Activated CD8-positive, alpha-beta memory T cell treated with anti-CD3 and anti-CD28 coated beads for 1 hour (primary cell): ENCODE measurements at places on chromosomes 11 and 22.

- DNase-seq = no peak
Measured at GRCh38 chr11:10109806-10110205, 184.2 kb downstream of the SBF2 start.

GRCh38 chr22:36048911-36049677 is 20.5 kb upstream of the RBFOX2 start:
- DNase-seq = no peak

DNA sequence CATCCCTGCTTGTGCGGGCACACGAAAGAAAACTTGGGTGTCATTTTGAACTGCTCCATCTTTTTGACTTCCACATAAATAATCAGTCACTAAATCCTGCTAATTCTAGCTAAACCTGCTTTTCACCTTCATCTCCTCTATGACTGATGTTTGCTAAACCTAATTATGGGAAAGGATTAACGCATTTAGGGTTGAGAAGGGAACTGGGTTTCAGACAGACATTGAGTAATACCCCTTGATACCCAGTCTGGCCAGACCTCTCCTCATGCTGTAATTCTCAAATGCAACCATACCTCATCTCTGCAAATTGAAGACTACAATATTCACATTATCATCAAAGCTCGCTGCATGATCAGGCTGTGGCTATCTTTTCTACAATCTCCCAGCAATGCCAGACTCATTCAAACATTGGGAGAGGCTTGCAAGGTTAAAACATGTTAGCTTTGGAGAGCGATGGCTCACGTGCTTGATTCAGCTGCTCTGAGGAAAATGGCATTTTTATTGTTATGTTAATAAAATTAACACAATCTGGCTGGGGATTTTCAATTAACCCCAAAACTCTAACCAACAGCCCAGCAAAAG is 2.4 kb downstream of the HPS4 start:
- no peak for DNase-seq

GRCh38 chr22:43407591-43407990 is 4.2 kb upstream of the MPPED1 start:
- no peak for DNase-seq

DNA sequence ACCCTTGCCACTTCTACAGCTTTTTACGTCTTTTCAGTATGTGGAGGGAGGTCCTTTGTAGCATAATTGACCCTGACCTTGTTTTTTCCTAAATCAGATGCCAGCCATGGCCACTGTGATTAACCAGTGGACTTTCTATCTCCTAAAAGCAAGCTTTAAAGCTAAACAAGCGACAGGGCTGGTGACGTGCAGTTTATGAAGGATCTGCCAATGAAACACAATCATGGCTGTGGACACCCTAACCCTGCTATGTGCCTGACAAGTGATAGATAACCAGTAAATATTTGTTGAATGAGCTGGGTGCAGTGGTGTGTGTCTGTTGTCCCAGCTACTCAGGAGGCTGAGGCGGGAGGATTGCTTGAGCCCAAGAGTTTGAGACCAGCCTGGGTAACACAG is 64.2 kb downstream of the LIF start:
- no peak for DNase-seq

GRCh38 chr11:125084761-125085231 is 21.7 kb downstream of the SLC37A2 start:
- DNase-seq = no peak

DNA sequence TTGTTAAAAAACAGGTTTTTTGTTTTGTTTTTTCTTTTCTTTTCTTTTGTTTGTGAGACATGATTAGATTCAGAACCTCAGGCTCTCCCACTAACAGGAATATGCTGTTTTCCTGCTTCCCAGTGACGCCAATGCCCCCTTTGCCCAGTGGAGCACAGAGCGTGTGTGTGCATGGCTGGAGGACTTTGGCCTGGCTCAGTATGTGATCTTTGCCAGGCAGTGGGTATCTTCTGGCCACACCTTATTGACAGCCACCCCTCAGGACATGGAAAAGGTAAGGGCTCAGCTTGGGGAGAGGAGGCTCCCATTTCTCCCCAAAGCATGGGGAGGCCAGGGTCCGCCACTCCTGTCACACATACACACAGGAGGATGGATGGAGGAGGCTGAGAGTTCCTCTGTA is 25.0 kb downstream of the CYB5R2 start:
- no peak for DNase-seq

DNA sequence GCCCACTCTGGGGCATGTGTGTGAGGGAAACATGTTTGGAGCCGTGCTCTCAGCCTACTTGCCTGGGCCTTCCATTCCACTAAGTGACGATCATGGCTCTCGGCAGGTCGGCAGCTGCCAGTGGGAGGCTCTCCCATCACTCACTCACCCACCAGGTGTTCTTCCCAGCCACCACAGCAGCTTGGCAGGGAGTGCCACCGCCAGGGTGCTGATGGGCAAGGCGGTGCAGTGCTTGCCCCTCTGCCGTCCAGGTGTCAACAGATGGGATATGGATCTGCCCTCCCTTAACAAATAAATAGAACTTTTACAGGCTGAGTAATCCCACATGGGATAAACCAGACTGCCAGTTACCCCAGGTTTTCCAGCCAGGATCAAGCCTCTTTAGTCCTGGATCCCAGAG is 205.5 kb upstream of the TMEM45B start:
- DNase-seq = no peak

- no peak for DNase-seq
Measured at GRCh38 chr11:109911488-109911887, 181.7 kb upstream of the ZC3H12C start.

- no peak for DNase-seq
Measured at GRCh38 chr22:45007391-45008185, 2.2 kb downstream of the PHF21B start.

DNA sequence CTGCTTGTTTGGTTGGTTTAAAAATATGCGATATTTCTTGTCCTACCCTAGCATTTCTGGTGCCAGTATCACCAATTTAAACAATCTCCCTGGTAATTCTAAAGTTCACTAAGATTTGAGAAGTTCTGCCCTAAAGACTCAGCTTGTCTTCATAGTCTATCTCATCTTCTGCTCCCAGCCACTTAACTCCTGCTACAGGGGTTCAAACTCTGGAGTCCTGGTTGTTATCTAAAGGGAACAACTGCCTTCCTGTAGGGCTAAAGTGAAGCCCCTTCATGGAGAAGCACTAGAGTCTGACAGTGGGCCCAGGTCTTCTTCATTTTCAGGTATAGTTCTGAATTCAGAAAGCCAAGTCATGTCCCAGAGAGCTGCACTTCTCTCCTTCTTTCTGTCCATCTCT is 73.2 kb downstream of the CTNND1 start:
- no peak for DNase-seq

- no peak for DNase-seq
Measured at GRCh38 chr11:113992459-113993110, 17.7 kb downstream of the HTR3A start.

DNA sequence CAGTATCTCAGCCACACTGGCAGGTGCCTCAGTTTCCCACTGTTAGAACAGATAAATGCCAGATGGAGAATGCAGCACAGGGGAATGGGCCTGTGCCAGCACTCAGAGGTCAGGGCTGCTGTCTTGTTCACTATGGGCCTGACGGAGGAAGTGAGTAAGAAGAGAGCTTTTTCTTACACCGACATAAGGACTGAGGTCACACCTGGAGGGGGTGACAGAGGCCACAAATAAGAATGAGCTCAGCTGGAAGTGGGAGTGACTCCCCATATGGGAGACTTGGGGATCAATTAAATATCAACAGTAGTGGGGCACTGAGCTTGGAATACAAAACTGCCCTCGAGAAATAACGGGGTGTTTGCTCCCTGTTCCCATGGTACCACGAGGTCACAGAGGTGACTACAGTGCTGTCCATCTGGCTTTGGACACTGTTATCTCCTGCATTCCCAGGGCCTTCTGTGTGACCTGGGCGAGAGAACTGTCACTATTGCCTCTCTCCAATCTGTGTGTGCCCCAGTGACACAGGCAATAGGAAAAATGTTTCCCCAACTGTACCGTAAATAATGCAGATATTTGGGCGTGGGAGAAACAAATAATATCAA is 94.1 kb upstream of the NNMT start:
- DNase-seq = no peak

- DNase-seq = no peak
Measured at GRCh38 chr22:24465566-24465965, 29.6 kb upstream of the UPB1 start.

- DNase-seq = no peak
Measured at GRCh38 chr11:121249039-121249663, 43.4 kb upstream of the SC5D start.

GRCh38 chr22:19176175-19176643 is 2.3 kb downstream of the SLC25A1 start:
- no peak for DNase-seq

DNA sequence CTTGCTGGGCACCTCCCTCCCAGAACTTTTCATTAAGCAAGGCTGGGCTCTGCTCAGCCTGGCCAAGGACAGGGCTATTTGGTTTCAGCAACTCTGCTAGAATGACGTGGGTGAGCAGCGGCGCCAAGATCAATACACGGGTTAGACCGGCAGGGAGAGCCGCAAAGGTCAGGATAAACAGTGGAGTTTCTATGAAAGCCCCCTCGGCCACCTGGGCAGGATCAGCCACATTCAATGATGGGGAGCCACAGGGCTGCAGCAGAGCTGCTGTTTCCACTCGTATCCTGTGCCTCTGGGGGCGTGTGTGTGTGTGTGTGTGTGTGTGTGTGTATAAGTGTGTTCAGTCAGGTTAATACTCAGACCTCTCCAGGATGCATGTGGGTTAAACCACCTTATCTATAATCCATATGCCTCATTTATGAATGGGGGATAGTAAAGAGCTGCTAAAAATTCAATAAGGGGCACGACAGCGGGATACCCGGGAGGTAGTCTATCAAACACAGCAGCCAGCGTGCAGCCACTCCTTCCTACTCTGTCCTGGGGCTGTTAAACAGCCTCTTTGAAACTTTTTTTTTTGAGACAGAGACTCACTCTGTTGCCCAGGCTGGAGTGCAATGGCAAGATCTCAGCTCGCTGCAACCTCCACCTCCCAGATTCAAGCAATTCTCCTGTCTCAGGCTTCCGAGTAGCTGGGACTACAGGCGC is 34.8 kb downstream of the MYH9 start:
- no peak for DNase-seq

- DNase-seq = no peak
Measured at GRCh38 chr11:72863916-72864315, 49.7 kb downstream of the ATG16L2 start.

DNA sequence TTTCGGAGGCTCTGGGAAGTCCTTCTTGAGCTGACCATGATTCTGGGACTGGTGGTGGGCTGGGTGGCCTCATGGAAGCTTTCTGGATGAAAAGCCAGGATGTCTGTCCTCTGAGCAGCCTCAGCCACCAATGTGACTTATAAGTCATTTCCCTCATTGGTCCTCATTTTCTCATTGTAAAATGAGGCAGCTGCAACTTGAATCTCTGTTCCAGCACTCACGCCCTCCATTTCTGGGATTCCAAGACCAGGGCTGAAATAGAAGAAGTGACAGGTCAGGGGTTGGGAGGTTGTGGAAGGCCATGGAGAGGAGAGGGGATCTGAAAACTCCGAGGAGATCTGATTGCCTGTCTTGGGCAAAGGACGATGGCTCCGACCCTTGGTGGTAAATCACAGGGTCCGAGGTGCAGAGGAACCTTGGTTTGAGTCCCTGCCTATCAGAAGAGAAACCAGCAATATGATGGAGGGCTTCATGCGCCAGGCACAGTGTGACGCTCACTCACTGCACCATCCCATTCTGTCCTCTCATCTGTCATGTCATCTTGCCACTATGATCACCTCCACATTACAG is 38.3 kb downstream of the TSPAN18 start:
- no peak for DNase-seq

GRCh38 chr11:70155386-70155785 is 47.7 kb upstream of the FADD start:
- no peak for DNase-seq

- no peak for DNase-seq
Measured at GRCh38 chr22:48395201-48395600, 1432.5 kb downstream of the BRD1 start.

- no peak for DNase-seq
Measured at GRCh38 chr22:28896611-28897010, 13.2 kb downstream of the ZNRF3 start.

GRCh38 chr11:114447444-114447843 is 8.2 kb downstream of the REXO2 start:
- no peak for DNase-seq
